ENCODE measurements at places on chromosomes 1 and 21.
A peak's percentile ranks its signal among the peaks of the same experiment; 100 is the strongest.

DNA sequence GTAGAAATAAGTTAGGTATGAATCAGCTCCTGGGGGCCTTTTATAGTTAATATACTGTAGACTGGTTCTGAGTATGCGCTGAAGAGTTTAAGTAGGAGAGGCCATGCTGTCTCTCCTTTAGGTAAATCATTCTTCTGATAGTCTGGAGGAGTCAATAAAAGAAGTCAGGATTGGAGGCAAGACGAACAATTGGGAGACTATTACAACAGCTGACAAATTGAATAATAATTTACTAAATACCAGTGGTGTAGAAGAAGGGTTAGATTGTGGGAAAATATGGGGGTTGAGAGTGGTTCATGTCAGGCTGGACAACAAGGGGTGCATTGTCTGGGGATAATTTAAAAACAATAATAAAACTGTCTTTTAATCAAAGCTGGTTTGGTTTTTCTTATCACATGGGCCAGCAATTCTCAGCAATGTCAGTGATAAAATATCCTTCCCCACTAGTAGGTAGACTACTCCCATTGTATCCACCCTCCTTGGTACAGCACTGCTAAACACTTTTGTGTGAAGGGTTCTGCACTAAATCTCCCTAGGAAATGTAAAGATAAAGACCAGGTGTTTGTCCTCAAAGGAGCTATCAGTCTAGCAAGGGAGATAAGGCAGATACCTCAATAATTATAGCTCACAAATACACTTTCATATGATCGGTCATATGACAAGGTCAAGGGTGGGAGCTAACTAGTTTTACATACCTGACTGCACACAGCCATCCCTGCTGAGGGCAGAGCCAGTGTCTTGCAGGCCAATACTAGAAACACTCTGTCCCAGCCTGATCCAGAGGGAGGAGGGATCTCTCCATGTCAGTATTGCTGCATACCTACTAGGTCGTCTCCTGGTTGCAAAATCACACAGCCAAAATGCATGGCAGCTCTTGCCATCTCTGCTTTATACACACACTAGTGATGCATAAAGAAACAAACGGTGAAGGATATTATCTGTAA is 299.7 kb downstream of the VAV3 start:
- no peak for DNase-seq

DNA sequence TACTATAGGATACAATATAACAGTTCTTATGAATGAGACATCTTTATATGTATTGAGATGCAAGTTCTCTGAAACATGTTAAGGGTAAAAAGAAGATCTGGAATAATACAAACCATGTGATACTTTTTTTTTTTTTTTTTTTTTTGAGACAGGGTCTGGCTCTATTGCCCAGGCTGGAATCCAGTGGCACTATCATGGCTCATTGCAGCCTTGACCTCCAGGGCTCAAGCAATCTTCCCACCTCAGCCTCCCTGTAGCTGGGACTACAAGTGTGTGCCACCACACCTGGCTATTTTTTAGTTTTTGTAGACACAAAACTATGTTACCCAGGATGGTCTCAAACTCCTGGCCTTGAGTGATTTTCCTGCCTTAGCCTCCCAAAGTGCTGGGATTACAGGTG is 22.1 kb upstream of the MCL1 start:
- DNase-seq, result no peak

- DNase-seq, result no peak
Measured at GRCh38 chr21:27818847-27819246, 852.0 kb upstream of the ADAMTS5 start.

GRCh38 chr21:22224261-22224660 is 1226.1 kb downstream of the NCAM2 start:
- no peak for DNase-seq

DNA sequence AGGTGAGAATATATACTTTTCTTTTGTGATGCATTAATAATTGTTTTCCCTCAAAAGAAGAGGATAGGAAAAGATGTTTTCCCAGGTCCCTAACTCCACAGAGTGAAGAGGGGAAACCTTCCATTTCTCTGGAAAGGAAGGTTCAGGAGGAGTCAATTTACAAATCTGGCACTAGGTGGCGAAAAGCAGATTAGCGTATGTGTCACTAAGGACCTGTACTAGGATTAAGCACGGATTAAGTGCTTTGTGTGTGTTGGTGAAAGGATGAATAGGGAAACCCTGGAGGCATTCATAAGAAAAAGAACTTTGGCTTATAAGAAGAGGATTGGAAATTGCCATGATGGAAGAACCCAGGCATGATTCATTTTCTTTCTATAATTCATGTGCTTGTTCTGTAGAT is 410.1 kb upstream of the PLXNA2 start:
- DNase-seq, result no peak

- no peak for DNase-seq
Measured at GRCh38 chr1:15352128-15352957, 57.3 kb upstream of the EFHD2 start.

DNA sequence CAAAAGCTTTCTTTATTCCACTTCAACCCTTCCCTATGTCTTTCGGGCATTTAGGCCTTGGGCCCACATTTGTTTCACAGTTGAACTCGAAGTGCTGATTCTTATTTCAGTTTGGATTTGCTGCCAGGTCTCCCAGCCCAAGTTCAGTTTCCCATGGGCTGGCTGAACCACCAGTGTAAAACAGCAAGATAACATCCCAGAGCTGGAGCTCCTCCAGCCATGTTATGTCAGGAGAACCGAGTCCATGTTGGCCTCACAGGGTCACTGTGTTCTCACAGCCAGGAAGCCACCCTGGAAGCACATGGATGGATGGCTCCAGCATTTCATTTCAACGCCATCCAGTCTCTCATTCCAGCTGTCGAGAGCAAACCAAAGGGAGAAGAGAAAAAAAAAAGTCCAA is 45.2 kb upstream of the RXRG start:
- DNase-seq, result no peak

DNA sequence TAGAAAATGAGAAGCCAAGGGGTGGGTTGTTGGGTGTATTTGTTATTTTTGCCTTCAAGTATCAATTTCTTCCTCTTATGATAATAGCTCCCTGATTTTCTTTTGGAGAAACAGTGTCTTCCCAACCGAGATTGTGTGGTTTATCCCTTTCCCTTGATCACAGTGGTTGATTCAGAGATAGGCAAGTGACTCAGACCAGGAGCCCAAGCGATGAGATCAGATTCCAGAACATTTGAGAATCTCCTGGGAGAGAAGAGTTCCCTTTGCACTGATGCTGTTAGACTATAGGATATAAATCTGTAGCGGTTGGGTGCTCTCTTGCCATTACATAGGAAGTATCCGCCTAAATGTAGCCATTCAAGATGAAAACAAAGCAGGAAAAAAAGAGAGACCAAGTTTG is 90.1 kb upstream of the WDR26 start:
- no peak for DNase-seq

GRCh38 chr1:104953555-104953954 is 1203.9 kb downstream of the AMY1C start:
- DNase-seq, result no peak

DNA sequence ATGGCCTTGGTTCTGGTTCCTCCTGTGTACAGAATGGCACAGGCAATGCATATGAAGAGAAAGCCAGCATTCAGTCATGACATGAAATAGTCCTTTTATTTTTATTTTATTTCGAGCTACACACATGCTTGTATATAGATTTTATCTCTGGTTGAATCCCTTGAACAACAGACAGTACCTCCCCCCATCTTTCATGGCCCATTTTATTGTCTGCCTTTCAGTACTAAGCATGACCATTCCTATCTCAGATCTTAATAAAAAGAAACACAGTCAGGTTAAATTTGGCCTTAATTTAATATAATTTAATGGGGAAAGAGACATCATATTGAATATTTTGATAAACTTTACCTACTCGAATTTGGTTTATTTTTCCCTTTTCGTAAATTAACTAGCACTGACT is 76.4 kb upstream of the VANGL1 start:
- DNase-seq, result no peak

- no peak for DNase-seq
Measured at GRCh38 chr21:39675590-39675989, 62.9 kb downstream of the B3GALT5 start.

DNA sequence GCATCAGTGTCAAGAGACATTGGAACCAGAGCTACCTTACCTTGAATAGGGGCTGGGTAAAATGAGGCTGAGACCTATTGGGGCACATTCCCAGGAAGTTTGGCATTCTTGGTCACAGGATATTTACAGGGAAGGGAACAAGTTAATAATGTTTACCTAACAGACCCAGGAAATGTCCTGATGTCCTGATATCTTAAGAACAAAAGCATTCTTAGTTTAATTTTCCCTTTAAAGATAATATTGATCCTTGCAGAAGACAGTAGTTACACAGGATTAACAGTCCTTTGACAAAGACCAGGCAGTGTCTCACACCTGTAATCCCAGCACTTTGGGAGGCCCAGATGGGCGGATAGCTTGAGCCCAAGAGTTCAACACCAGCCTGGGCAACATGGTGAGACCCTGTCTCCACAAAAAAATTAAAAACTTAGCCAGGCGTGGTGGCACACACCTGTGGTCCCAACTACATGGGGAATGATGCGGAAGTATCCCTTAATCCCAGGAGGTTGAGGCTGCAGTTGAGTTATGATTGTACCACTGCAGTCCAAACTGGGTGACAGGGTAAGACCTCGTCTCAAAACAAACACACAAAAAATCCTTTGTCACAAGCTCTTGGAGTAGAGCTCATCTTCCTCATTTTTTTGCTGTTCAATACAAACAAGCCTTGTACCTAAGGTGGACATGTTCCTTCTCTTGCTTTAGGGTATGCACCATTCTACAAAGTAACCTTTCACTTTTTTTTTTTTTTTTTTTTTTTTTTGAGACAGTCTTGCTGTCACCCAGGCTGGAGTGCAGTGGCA is 1.3 kb upstream of the TOMM20 start:
- no peak for DNase-seq

DNA sequence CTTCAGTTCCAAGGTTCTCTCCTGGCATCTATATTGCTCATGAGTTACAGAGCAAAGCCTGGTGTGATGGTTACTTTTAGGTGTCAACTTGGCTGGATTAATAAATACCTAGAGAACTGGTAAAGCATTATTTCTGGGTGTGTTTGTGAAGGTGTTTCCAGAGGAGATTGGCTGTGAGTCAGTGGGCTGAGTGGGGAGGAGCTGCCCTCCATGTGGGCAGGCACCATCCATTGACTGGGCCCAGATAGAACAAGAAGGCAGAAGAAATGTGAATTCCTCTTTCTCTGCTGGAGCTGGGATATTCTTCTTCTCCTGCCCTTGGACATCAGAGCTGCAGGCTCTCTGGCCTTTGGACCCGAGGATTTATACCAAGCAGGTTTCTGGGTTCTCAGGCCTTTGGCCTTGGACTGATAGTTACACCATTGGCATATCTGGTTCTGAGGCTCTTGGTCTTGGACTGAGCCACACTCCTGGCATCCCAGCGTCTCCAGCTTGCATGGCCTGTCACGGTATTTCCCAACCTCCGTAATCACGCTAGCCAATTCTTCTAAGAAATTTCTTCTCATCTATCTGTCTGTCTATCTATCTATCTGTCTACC is 44.5 kb downstream of the B3GALT5 start:
- no peak for DNase-seq

DNA sequence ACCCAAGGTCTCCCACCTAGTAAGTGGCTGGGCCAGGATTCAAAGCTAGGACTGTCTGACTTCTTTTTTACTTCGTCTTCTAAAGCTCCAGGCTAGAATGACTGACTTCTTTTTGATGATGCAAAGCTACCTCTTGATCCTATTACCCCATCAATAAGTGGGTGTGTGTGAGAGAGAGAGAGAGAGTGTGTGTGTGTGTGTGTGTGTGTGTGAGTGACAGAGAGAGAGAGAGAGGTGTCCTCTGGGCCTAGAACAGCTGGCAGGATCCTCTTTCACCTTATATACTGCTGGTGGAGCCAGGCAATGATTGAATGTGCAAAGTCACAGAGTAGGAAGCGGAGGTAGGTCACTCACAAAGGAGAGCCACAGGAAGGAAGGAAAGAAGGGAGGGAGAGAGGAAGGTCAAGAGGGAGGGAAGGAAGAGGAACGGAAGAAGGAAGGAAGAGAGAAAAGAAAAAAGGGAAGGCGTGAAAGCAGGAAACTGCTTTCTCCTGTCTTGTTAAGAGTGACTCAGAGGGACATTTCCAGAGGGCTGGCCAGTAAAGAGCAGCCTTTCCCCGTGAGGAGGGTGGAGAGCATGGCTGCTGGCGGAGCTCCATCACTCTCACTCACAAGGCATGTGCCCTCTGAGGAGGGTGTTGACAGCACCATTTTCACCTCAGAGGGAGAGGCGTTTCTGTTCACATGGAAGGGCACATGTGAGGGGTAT is 68.9 kb downstream of the CDC7 start:
- peak; percentile 95 for DNase-seq

DNA sequence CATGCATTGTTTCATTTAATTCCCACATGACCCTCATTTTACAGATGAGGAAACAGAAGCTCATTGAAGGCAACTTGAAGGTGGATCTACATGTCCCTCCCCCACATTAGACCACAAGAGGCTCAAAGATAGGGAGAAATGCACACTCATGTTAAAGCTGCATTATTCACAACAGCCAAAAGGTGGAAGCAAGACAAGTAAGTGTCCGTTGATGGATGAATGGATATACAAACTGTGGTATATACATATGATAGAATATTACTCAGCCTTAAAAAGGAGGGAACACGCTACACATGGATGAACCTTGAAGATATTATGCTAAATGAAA is 149.7 kb upstream of the JUN start:
- no peak for DNase-seq

DNA sequence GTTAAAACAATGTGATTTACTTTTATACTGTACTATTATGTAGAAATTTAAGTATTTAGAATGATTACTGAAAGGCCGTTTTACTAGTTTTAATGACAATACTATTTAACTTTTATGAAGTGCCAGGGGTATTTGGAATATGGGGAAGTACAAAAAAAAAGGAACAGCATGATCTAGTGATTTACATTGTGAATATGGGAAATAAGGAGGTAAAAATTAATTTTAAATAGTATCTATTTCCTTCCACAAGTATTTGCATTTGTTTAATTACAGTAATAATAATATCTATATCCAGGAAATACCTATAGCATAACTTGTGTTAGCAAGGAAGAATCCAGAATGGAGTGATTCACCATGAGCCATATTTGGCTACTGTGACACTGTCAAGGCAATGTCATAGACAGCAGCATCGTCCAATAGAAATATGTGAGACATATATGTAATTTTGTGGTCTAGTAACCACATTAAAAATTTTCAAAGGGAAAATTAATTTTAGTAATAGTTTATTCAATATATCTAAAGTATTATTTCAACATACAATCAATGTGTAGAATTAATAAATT is 22.0 kb downstream of the CNST start:
- no peak for DNase-seq

GRCh38 chr1:42913426-42914091 is 45.1 kb downstream of the SLC2A1 start:
- peak; percentile 56 for DNase-seq

- DNase-seq, result no peak
Measured at GRCh38 chr1:227883073-227883520, 64.6 kb downstream of the WNT9A start.

GRCh38 chr1:22877980-22878379 is 94.7 kb downstream of the LACTBL1 start:
- DNase-seq, result no peak

- no peak for DNase-seq
Measured at GRCh38 chr21:42289926-42290325, 25.3 kb downstream of the TFF3 start.

Measured in fibroblast of skin of left quadriceps (primary cell).